ENCODE measurements at places on chromosomes 7 and 10.

GRCh38 chr10:69459101-69459790 lies 8.0 kb downstream of the TSPAN15 start:
- no peak for DNase-seq

DNA sequence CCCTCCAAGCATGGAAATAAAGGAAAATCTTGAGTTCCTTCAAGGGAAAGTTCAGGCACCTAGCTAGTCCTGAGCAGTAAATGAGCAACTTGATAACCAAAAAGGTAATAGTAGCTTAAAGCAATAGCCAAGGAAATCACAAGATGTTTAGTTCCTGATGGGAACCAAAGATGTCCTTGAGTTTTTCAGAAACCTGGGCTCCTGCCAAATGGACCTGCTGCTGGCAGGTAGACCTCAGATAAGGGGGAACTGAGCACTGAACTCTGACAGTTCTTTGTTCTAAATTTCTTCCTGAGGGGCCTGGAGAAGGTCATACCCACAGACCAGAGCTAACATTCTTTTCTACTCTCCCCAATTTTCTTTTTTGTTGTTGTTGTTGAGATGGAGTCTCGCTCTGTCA lies 48.5 kb downstream of the TMEM130 start:
- DNase-seq: no peak

DNA sequence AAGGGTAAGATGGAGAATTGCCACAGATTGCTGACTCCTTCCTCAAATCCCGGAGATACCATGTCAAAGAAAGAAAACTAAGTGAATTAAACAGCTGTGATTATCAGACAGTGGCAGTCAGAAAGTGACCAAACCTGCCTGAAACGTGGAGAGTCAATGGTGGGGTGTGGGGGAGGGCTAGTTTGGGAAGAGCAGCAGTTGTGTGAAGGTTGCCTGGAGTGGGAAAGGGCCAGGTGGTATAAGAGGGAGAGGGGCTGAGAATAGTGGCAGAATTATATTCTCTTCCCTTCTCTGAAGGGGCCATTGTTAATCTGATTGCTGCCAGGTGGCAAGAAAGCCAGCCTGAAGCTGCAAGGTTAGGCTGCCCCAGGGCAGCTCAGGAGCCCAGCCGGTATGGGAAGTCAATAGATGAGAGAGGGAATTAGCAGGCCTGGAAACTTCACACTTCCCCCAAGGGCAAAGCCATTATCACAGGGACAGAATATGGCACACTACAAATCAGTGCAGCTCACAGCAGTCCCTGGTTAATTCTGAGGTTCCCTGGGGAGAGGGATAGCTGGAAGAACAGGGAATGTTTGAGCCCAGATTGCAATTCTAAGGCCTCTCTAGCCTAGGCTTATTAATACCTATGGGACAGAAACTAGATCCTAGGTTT lies 83.9 kb upstream of the ITGB1 start:
- no peak for DNase-seq

GRCh38 chr7:16202303-16202702 lies 219.0 kb downstream of the CRPPA start:
- DNase-seq: no peak

DNA sequence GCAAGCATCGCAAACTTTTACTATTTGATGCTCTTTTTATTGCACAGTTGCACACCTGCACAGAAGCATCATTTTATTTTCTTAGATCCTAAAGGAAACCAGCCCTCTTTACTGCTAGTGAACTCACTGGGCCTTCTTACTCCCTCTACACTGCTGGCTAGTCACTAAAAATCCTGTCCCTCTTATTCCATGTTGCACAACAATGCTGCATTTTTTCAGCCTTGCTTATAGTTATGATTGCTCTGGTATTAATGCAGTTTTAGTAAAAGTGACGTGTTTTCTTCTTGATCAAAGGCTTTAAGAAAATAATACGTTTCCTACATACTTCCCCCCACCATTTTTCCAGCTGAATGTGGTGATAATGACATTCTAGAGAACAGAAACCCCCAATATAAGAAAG lies 132.9 kb upstream of the FAM3C start:
- peak; percentile 54 for DNase-seq

GRCh38 chr7:149070372-149071125 lies 20.0 kb downstream of the ZNF786 start:
- DNase-seq: no peak

- DNase-seq: peak; percentile 43
These were observed 4.5 kb downstream of the EIF4H start for GRCh38 chr7:74178632-74179031.

DNA sequence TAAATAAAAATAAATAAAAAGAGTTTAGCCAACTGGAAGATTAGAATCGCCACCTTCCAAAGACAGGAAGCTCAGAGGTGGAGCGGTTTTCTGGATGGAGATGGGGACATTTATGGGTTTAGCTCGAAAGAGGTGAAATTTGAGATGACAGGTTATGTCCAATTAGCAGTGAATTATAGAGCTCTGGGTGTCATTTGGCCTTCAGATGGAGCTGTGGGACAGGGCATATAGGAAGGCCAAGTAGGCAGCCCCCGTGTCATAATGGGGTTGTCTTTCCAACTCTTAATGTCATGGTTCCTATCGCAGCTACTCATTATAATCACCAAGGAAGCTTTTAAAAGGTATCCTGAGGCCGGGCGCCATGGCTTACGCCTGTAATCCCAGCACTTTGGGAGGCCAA lies 21.0 kb upstream of the EEPD1 start:
- DNase-seq: no peak

- no peak for DNase-seq
These were observed 70.8 kb upstream of the EEPD1 start for GRCh38 chr7:36082216-36082615.

GRCh38 chr10:14656052-14656730 lies 118.5 kb downstream of the FAM107B start:
- DNase-seq: no peak

GRCh38 chr10:101060036-101060950 lies 1.5 kb upstream of the KAZALD1 start:
- DNase-seq: peak; percentile 98

DNA sequence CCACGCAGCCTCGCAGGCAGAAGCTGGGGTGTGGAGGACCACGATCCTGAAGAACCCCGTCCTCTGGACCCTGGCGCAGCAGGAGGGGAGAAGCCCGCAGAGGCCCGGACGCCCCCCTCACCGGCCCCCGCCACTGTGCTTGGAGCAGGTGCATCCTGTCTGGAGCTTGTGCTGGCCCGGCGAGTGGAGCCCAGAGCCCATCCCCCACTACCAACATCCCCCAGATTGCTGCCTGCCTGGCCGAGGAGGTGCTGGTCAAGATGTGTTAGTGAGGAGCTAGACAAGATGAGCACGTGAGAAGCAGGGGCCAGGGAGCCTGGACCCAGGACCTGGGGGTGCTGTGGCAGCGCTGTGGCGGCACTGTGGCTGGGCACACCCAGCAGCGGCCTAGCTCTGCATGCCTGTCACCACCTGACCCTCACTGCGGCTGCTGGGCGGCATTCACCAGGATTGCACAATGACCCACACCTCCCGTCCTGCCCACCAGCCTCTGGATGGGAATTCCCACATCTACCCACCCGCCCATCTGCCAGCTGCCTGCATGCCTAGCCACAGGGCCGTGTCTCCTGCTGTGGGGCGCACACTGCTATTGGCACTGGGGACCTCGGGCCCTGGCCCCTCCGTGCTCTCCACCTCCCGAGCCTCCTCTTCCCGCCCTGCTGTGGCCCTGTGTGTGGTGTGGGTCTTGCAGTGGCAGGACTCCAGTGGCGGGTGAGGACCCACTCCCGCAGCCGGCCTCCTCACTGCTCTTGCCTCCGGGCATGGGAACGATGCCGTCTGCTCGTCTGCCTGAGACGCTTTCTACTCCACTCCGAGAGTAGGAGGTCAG lies 11.8 kb downstream of the GPR146 start:
- DNase-seq: no peak

GRCh38 chr10:58081353-58081752 lies 186.3 kb downstream of the IPMK start:
- no peak for DNase-seq

GRCh38 chr7:27179030-27179429 lies 4.9 kb upstream of the HOXA10 start:
- DNase-seq: no peak

GRCh38 chr10:84783386-84783785 lies 455.0 kb downstream of the CCSER2 start:
- peak; percentile 8 for DNase-seq

GRCh38 chr10:70974351-70974901 lies 86.1 kb upstream of the PCBD1 start:
- DNase-seq: peak; percentile 5

GRCh38 chr10:30786131-30786530 lies 156.6 kb upstream of the LYZL2 start:
- peak; percentile 36 for DNase-seq

DNA sequence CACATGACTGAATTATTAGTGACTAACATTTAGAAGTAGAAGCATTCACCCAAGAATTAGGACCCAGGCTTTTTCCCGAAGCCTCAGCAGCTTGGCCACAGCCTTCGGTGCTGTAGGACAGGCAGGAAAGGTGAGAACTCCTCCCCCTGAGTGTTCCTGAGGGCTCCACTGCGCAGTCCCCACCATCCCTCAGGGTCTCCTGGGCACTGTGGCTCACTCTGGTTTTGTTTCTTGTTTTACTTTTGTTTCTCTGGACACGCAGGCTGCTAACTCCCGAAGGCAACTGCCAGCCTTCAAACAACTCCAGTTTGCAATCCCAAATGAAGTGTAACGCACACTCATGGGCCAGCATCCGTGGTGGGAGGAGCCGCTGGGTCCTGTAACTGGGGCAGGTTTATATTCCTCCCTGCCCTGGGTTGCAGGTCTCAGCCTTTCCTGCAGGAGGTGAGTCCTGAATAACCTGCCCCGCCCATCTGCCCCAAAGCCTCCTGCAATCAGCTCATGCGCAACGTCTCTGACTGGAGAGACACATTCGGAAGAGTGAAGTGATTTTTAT lies 492.9 kb downstream of the PTPRN2 start:
- no peak for DNase-seq

DNA sequence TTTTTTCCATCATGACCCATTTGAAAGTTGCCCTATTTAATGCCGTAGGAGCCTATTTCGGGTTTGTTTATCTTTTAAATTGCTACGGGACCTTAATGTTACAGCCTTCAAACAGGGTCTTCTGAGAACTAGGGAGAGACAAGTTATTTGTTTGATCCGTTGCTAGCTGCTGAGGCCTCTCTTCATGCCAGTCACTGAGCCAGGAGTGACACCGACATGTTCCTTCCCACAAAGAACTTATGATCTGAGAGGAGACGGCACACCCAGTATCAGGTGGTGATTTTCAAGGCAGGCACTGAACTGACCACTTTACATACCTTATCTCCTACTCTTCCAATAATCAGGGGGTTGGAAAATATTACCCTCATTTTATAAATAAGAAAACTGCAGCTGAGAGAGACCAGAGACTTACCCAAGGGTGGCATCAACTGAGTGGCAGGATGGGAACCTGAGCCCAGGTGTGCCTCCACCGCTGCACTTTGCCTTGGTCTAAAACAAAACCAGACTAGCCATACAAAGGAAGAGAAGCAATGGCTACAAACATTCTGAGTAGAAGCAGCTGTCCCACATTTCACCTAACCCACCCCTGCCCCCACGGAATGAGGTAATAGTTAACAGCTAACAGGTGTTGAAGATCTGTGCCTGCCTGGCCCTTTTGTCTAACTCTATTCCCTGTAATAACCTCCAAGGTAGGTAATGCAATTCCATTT lies 40.5 kb downstream of the PPP1R3C start:
- no peak for DNase-seq

DNA sequence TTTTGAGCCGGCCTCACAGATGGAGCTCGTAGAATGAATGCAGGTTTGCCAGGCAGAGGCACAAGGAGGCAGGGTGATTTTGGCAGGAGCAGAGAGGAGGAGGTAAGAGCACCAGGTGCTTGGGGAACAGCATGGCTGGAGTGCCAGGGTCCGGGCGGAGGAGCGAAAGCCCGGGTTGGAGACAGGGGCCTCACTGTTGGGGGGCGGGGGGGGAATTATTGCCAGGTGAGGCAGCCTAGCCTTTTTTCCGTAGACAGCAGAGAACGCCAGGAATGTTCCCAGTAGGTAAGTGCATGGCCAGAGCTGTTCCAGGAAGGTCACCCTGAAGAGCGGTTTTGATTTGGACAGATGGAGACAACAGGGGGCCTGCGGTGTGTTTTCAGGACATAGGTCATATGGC lies 9.5 kb downstream of the SRRM3 start:
- DNase-seq: no peak

DNA sequence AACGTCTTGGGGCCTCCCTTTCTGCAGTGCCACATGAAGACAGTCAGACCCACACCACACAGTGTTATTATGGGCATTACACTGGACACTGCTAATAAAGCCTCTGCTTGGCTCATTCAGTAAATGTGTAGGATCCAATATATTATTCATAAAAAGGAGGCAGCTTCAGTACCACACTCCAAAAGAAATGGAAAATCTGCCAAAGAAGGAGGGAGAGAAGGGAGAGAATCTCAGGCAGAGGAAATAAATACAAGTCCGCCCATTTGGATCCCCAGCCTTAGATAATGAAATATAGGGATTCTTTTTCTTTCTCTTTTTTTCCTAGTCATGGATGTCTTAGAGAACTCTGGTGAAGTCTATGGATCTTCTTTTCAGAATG lies 162.2 kb downstream of the ELMO1 start:
- no peak for DNase-seq

DNA sequence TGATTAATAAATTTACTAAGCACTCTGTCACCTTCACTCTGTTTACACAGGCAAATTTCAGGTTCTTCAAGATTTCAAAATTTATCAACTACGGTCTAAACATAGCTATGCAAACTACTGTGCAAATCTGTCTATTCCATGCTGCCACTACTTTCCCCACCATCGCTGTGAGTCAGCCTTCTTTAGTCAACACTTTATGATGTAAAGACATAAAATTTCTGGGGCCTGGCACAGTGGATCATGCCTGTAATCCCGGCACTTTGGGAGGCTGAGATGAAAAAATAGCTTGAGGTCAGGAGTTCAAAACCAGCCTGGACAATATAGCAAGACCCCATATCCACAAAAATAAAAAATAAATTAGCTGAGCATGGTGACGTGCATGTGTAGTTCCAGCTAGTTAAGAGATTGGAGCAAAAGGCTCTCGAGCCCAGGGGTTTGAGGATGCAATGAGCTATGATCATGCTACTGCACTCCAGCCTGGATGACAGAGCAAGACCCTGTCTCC lies 42.6 kb downstream of the CNOT4 start:
- DNase-seq: no peak

- no peak for DNase-seq
These were observed 921.0 kb downstream of the GATA3 start for GRCh38 chr10:8975535-8975934.

GRCh38 chr10:51915031-51915542 lies 215.7 kb upstream of the CSTF2T start:
- no peak for DNase-seq

- DNase-seq: peak; percentile 69
These were observed 453 bp downstream of the URGCP start for GRCh38 chr7:43905956-43906330.

- no peak for DNase-seq
These were observed 88.5 kb downstream of the ANKRD7 start for GRCh38 chr7:118312966-118313365.

DNA sequence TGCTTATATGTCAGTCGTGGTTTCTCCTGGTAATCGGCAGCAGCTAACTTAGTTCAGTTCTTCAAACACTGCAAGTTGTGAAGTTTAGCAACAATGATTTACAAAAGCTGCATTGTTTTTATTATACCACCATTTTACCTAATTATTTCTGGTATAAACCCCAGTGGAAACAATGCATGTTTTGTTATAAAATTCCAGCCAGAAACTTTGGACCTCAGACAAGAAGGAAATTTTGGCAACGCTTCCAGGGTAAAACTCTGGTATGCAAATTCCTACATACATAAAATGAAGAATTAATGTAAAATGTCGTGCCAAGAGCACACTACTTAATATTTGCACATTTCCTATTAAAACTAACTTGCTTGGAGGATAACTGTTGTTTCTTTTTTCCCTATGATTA lies 277.4 kb upstream of the LYZL1 start:
- DNase-seq: peak; percentile 41

- DNase-seq: no peak
These were observed 99.1 kb downstream of the RGS10 start for GRCh38 chr10:119443441-119443840.
